ENCODE measurements at places on chromosomes 1 and 21.
A peak's percentile ranks its signal among the peaks of the same experiment; 100 is the strongest.

GRCh38 chr1:243734308-243734695, 115.7 kb downstream of the AKT3 start:
- no peak for DNase-seq

GRCh38 chr1:31099293-31100032, 33.9 kb upstream of the PUM1 start:
- no peak for DNase-seq

- no peak for DNase-seq
Observed at GRCh38 chr1:205068001-205068400, 16.3 kb downstream of the TMEM81 start.

DNA sequence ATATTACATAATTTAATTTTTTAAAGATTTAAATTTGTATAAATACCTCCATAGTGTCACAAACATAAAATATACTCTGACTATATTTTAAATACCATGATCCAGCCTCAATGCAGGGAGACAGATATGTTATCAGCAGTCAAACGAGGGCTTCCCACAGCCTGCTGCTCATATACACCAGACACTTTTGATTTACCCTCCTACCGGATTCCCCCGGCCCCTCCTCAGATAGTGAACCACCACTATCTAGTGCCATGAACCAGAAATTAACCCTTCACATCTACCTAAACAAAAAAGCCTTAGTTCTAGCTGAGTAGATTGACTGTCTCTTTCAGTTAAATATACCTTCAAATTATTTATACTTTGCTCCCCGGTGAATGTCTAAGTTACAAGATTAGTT, 52.4 kb upstream of the C1orf53 start:
- no peak for DNase-seq

DNA sequence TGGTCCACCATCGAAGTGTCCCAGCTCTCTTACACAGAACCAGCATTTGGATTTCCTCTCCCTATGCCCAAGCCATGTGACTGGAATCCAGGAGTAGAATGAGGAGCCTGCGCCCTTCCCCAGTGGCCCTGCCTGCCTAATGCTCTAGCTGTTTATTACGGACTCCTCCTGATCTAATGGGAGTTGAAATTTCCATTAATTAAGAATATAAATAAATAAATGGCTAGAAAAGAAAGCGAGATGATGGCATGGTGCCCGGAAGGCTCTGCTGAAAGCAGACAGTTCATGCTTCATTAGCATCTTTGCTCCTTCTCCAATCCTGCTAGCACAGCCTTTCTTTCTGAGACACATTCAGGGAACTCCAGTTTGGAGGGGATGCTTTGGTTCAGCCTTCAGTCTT, 216.2 kb downstream of the SEC16B start:
- DNase-seq, result no peak

DNA sequence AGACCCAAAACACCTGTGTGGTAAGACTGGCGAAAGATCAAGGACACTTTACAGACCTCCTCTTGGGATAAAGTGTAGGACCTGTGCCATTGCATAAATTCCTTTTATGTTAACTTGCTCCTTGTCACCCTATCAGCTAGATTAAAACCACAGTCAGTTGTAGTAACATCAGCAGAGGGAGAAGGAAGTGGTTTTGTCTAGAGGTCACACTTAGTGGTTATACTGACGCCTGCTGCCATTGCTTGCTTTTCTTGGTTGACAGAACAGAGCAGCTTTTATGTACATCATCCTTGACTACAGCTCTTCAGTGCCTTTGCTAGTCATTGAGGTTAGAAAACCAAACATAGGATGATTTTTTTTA, 101.4 kb downstream of the PBX1 start:
- DNase-seq, result no peak

- DNase-seq, result no peak
Observed at GRCh38 chr1:208159555-208160258, 84.5 kb downstream of the PLXNA2 start.

- DNase-seq, result no peak
Observed at GRCh38 chr1:77288275-77288674, 6.5 kb downstream of the AK5 start.

- DNase-seq, result no peak
Observed at GRCh38 chr1:181014477-181015250, 8.0 kb downstream of the STX6 start.

DNA sequence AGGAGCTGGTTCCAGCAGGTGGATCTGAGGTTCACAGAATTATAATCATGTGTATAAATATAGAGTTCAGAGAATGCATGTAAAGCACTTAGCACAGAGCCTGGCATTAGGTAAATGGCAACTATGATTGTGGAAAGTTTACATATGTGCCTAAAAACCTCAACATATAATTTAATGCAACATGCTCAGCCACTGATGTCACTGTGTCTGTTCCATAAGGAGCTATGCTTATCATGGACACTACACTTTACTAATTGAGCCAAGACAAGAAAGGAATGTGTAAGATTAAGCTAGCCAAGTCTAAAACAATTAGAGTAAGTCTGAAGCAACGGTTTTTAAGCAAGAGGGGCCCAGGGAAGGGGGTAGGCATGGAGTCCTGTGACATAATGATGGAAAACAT, 61.5 kb downstream of the GNG12 start:
- no peak for DNase-seq

- no peak for DNase-seq
Observed at GRCh38 chr1:197921235-197922069, 4.3 kb downstream of the LHX9 start.

DNA sequence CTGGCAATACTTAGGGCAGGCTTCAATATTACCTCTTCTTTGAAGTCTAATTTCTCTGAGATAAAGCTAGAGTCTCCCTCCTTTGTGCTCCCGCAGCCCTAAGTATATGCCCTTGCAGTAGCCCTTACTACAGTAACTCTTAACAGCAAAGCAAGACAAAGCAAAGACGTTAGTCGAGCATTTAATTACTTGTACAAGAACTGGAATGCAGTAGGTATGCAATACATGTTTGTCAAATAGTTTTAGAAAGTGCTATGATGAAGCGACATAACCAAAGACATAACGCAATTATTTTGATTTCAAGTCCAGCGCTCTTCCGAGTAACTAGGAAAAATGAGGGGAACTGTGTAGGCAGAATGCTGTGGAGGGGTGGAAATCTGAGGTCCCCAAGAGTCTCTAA, 1.6 kb downstream of the P3H1 start:
- DNase-seq, result no peak

- DNase-seq, result no peak
Observed at GRCh38 chr1:95236784-95237575, 3.0 kb downstream of the RWDD3 start.

GRCh38 chr1:21816602-21817302, 4.7 kb downstream of the LDLRAD2 start:
- no peak for DNase-seq

- no peak for DNase-seq
Observed at GRCh38 chr1:201554190-201554600, 15.3 kb downstream of the NAV1 start.

- no peak for DNase-seq
Observed at GRCh38 chr1:92228401-92228800, 10.7 kb downstream of the C1orf146 start.

DNA sequence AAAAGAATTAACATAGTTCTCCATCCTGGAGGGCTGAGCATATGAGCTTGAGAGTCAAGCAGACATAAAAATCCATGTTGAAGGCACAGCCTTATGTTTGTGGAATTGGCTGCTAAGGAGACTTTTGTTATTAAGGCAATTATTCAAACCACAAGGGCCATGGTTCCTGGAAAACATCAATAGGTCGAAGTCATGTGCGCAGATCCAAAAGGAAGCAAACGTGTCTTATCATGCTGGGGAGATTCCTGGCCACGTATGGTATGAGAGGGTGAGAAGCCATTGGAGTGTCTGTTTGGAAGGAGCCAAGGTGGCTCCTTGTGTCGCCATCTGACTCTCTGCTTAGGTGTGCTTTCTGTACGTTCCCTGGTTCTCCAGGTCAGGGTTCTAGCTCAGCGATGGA, 61.8 kb upstream of the COA6 start:
- no peak for DNase-seq

DNA sequence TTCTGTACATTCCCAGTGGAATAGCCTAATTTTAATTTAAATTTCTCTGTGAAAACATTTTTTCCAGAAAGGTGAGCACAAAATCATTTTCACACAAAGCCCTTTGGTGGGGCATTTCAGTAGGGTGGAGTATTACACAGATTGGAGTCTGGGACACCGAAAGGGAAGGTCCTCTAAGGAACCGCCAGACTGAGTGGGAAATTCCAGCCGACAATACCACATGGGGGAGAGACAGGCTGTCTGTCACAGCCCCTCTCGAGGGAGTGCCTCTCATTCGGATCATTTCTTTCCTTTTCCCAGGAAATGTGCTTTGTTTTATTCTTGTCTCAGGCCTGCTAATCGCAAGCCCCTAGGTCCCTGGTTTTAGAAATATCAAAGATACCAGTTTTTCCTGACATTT, 150.6 kb upstream of the HOOK1 start:
- DNase-seq, result no peak

- no peak for DNase-seq
Observed at GRCh38 chr1:82245345-82246014, 444.7 kb downstream of the ADGRL2 start.

DNA sequence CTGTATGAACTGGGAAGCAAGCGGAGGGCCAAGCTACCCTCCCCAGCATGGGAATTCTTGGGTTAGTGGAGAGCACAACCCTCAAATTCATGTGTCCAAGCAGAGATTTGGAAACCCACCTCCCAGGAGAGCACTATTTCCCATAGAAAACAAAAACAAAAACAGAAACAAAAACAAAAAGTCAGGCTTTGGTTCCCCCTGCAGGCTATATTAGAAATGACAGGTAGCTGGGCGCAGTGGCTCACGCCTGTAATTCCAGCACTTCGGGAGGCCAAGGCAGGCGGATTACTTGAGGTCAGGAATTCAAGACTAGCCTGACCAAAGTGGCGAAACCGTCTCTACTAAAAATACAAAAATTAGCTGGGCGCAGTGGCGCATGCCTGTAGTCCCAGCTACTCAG, 10.8 kb downstream of the MINDY1 start:
- peak; percentile 77 for DNase-seq

- no peak for DNase-seq
Observed at GRCh38 chr21:33270986-33271385, 4.8 kb downstream of the IL10RB start.

DNA sequence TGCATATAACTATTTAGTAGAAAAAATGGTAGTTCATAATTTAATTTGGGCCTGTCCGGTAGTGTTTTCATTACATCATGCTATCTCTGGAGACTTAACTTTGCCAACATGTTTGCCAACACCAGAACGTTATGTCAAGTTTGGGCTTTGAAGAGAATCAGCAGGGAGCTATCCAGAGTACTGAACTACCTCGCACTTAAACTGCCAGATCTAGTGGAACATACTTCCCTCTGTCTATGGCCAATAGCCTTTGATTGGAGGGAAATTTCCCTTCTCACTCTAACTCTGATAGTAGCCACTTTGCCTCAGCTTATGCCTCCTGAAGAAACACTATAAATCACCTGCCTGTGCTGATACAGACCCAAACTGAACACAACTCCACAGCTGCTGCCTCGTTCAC, 10.0 kb downstream of the LRRC53 start:
- no peak for DNase-seq

- DNase-seq, result no peak
Observed at GRCh38 chr1:82177192-82177591, 376.5 kb downstream of the ADGRL2 start.
